NCI-H146 (cell line): ENCODE measurements at places on chromosomes 5 and 9.

DNA sequence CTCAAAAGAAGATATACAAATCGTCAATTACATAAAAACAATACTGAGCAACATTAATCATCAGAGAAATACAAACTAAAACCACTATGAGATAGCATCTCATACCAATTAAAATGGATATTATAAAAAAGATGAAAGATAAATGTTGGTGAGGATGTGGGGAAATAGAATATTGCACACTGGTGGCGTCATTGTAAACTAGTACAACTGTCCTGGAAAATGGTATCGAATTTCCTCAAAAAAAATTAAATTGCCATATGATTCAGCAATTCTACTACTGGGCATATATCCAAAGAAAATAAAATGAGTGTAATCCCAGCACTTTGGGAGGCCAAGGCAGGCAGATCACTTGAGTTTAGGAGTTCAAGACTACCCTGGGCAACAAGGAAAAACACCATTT is 326.0 kb upstream of the FTMT start:
- DNase-seq: no peak

- no peak for DNase-seq
These were observed 3.1 kb downstream of the KLF9 start for GRCh38 chr9:70411121-70411929.

DNA sequence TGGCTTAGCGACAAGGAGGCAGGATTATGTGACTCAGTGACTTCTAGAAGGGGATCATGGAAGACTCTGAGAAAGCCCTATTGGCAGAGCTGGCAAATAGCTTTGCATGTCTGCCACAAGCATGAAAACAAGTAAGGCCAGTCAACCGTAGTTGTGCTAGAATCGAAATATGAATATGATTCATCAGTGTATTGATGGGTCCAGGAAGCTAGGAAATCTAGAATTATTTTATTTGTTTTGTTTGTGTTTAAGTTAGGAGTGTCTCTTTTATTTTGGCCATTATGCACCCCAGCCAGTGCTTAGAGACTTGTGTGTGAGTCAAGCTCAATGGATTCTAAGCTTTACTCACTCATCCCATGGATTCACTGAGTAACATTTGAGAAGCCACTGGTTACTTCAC is 3.8 kb upstream of the ITGA2 start:
- no peak for DNase-seq

- DNase-seq: no peak
These were observed 86.5 kb upstream of the ANKRD55 start for GRCh38 chr5:56319526-56320181.

GRCh38 chr5:45277860-45278259 is 418.3 kb downstream of the HCN1 start:
- no peak for DNase-seq

- no peak for DNase-seq
These were observed 300.8 kb downstream of the OSTF1 start for GRCh38 chr9:75389101-75389500.

DNA sequence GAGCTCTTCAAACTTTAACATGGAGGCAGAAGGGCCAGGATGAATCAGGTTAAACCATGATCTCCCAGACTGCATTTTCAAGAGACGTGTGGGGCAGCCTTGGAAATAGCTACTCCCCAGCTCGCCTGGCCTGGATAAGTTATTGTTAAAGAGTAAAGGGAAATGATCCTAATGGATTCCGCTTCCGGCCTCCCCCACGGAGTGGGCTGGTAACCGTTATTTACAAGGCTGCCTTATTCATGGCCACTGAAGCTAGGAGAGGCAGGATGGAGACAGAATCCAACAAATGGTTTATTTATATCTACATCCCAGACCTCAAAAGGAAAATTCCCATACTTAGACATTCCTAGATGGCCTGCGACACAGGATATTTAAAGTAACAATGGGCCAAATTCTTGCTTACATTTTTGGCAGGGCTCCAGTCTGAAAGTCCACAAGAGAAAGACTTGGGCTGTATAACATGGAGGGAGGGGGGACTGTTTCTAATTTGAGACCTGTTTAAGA is 27.9 kb downstream of the SPRY4 start:
- no peak for DNase-seq

DNA sequence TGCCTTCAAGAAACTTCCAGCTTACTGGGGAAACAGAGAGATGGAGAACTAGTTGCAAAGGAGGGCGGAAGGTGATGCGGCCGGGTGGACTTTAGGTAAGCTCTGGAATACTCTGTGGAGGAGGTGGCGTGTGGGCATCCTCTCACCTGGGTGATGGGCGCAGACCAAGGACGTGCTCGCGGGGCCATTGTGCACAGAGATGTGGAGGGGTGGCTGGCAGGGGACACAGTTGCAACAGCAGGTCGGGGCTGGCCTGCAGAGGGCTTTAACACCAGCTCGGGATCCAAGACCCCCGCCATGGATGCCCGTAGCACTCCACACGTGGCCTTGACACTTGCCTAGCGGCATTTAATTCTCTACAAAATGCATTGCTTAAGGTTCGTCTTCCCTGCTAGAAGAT is 26.6 kb downstream of the IER5L start:
- DNase-seq: no peak

DNA sequence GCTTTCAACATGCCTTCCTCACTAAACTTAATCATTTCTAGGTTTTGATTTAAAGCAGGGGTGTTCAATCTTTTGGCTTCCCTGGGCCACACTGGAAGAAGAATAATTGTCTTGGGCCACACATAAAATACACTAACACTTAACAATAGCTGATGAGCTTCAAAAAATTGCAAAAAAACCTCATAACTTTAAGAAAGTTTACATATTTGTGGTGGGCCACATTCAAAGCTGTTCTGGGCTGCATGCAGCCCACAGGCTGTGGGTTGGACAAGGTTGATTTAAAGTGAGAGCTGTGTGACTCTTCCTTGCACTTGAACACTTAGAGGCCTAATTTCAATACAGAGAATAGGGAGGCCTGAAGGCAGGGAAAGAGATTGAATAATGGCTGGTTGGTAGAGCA is 598.3 kb downstream of the EFNA5 start:
- no peak for DNase-seq

GRCh38 chr5:155826611-155827507 is 500.1 kb upstream of the SGCD start:
- DNase-seq: no peak

DNA sequence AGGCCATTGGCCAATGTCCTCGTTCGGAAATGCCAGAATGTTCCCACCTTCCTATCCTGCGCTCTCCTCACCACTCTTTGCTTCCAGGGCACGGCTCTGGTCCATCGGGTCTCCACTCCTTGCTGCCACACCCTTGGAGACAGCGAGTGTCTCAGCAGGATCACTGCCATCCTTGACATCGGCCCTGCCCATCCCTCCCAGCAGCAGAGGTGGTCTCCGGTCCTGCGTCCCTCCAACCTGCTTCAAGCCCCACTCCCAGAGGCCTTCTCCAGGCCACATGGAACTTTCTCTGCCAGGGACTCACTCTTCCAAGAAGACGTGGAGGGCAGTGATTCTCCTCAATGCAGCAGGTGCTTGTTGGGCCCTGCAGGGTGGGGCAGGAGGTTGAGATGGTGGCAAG is 42.7 kb downstream of the IRX2 start:
- DNase-seq: no peak

DNA sequence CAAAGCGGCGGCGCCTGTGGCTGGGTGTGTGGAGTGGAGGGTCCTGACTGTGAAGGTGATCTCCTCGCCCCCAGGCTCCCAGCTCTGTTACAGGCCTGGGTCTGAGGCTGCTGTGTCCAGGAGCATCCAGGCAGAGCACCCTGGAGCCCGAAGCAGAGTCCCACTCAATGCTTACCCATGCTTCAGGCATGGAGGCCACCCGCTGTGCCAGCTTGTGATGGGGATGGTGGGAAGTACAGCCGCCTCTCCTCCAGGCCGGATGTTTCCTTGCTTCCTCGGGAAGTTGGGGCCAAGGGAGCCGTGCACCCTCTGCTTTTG is 255.9 kb upstream of the IRX1 start:
- no peak for DNase-seq

- DNase-seq: no peak
These were observed 38.5 kb downstream of the APBA1 start for GRCh38 chr9:69633716-69634115.

- DNase-seq: peak; percentile 83
These were observed 308.6 kb upstream of the EFNA5 start for GRCh38 chr5:107979291-107979690.

DNA sequence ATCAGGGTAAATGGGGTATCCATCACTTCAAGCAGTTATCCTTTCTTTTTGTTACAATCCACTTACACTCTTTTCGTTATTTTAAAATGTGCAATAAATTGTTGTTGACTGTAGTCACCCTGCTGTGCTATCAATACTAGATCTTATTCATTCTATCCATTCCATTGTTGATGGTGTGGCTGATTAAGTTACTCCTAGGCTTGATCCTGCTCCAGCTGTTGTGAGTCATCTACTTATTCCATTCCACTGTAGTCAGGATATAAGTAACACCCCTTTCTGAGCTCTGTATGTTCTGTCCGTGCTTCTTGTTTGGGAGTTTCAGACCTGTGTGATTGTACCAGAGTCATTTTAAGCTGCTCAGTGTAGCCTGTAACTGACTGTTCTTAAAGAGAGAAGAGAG is 122.5 kb upstream of the RUSC2 start:
- peak; percentile 4 for DNase-seq

DNA sequence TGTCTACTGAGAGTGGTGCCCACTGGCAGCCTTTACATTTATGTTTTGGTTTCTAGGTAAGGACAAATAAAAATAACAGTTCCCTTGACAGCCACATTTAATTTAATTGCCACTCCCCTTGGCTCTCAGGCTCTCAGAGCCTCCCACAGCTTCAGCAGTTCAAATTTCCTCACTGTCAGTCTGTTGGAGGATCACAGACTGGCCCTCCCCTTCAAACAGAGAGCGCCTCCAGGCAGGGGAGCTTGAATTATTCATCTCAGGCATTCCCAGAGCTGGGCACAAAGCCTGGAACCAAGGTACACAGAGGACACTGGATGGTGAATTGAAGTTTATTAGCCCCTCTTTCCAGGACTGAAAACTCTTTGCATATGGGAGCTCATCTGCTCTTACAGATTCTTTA is 407.7 kb downstream of the SPOCK1 start:
- DNase-seq: no peak

DNA sequence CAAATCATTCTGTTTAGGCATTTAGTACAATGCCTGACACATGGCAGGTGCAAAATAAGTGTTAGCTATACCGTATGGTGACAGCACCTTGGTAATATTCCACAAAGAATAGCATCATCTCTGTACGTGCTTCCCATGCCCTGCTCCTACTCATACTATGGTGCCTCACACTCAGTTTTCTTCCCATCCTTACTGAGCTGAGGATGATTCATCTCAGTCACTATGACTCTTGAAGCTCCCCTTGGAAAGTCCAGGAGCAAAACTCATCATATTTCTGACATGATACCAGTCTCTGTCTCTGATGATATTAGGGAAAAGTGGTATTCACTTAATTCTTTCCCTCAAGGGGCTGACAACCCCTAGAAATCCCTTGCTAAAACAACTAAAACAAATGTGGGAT is 423.3 kb downstream of the EFNA5 start:
- no peak for DNase-seq

DNA sequence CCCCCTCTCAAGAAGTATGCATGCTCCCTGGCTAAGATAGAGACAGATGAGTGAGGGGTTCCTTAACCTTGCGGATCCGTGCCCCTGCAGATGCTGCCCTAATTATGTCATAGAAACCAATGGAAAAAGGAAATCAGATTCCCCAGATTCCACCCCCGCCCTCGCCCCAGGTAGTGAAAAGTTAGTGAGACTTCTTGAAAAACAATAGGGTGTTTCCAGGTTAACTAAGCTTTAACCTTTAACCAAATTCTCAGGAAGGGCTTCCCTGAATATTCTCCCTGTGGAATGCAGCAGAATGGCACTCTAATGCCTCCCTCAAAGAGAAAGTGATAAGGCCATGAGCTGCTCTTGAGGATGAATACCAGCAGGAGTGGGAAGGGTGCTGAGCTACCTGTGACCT is 116.0 kb upstream of the RANBP3L start:
- DNase-seq: no peak

DNA sequence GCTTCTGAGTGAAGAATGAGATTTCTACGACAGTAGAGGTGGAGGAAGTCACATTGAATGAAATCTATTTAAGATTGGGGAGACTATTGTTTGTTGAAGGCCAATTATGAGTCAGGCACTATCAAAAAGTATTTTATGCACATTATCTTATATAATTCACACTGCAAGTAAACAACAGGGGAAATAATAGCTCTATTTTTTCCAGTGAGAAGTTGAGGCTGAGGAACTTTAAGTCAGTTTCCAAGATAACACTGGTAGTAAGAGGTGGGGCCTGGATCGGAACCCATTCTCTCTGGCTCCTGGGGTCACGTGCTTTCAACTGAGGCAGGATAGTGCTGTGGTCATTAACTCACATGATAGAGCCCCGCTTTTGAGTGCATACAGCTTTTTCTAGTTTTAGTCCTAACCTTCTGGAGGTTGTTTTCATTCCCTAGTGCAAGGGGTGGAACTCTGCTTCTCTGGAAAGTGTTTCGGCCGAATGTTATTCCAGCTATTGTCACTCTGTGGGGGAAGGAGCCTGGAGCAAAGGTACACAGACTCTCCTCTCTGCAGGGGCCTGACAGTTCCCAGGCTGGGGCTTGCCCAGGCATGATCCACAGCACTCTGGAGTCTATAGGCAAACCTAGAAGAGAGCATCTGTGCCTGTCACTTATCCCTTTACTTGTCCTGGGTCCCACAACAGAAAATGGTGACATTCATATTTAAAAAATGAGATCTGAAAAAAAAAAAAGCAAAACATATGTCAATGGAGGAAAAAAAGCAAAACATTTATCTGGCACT is 352.4 kb upstream of the ACTBL2 start:
- DNase-seq: peak; percentile 57

- DNase-seq: no peak
These were observed 3.0 kb upstream of the ITGA1 start for GRCh38 chr5:52784737-52785136.

DNA sequence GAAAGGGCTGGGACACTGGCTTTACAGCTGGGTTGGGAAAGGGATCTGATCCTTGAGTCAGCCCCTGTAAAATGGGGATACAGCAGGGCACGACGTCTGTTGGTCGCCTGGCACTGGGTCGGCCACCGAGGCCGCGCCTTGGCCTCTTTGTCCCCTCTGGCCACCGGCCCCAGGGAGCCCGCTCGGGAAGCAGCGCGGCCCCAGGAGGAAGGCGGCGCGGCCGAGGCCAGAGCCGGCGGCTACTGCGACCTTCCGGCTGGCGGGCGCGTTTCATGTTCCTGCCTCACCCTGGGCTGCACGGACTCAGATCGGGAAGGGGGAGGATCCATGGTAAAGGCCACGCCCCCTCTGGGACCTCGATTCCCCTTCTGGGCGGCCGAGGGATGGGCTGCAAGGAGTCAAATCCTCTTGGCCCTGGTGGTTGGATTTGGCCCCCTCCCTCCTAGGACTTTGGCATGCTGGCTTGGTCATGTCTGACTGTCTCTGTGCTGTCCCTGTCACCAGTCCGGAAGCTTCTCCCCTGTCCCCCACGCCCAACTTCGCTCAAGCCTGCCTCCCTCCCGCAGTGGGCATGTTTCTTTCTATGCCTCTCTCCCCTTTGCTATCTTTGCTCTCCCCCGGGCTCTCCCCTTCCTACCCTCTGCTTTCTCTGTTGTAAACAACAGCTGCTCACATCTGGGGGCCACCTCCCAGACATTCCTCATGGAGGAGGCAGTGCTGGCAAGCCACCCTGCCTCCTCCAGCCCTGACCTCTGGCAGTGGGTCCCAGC is 25.8 kb downstream of the FPGS start:
- DNase-seq: peak; percentile 74
